WTC11 (cell line): ENCODE measurements at places on chromosomes 16 and 17. TPM values are rescaled to one million over a fixed set of nuclear protein-coding genes. Genes with fewer than 3 reads are reported as not detected.

GRCh38 chr16:13510425-13511151, 409.4 kb upstream of the ERCC4 start:
- DNase-seq = no peak
- H3K27ac ChIP-seq = no peak overlapping the region
- H3K36me3 ChIP-seq = peaks cover 20% of the 10 kb centered on the region
- peaks cover 6% of the 10 kb centered on the region for H3K4me1 ChIP-seq

DNA sequence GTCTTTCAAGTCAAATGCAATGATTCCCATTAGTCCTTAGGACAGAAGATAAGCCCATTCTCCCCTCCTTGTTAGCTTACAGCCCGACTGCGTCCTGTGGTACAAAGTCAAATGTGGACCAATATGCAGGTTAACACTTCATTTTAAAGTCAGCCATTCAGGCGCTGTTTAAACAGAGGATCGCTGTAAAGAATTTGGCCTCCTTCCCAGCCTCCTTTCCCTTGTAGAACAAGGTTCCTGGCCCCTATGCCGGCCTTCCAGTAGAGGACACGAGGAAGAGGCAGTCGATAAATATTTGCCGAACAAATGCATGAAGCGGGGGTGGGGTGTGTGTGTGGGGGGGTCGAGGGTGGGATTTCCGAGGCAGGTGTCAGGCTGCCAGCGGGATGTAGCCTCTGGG, 4.3 kb downstream of the SDK2 start:
- no peaks in the 10 kb centered on the region for H3K36me3 ChIP-seq
- no peak overlapping the region for H3K4me3 ChIP-seq
- H3K4me1 ChIP-seq = peaks cover 27% of the 10 kb centered on the region
- DNase-seq = no peak
- H3K27me3 ChIP-seq = peaks cover 33% of the 10 kb centered on the region
- H3K27ac ChIP-seq = no peak overlapping the region

CCL3 gene
- total RNA-seq = 0.44 to 0.72 TPM (median 0.55 TPM) in 3 replicates

SNAI3 gene
- total RNA-seq = 8.0 to 9.4 TPM (median 9.1 TPM) in 3 replicates

DNA sequence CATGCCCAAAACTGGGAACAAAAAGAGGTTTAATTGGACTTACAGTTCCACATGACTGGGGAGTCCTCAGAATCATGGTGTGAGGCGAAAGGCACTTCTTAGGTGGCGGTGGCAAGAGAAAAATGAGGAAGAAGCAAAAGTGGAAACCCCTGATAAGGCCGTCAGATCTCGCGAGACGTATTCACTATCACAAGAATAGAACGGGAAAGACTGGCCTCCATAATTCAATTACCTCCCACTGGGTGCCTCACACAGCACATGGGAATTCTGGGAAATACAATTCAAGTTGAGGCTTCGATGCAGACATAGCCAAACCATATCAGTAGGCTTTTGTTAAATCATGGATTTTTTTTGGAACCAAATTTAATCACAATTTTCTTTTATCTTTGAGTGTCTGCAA, 24.4 kb downstream of the RBL2 start:
- peak overlapping the region; percentile 1; the same call in 1 of the 2 replicates for H3K27ac ChIP-seq
- peaks cover 57% of the 10 kb centered on the region for H3K36me3 ChIP-seq
- H3K27me3 ChIP-seq = no peaks in the 10 kb centered on the region
- no peak for DNase-seq
- no peak overlapping the region for H3K4me3 ChIP-seq
- H3K4me1 ChIP-seq = no peaks in the 10 kb centered on the region; the same call in 1 of the 2 replicates

MT1A gene
- 0.94 to 2.8 TPM in 2 of 3 replicates, not detected in the other for total RNA-seq

- 0 out of 2 replicates have a peak within 1 kb of the TSS, but pooled peaks have one; percentile 45 for H3K27ac ChIP-seq
- no peaks in the 10 kb centered on the region for H3K36me3 ChIP-seq
- H3K27me3 ChIP-seq = no peaks in the 10 kb centered on the region
- 0 out of 2 replicates have a peak, but pooled peaks cover 2% of the 10 kb centered on the region for H3K4me1 ChIP-seq
- no peak for DNase-seq
- H3K4me3 ChIP-seq = no peak within 1 kb of the TSS
These were observed at the start of gene CBFA2T3 for GRCh38 chr16:88977018-88977811. Gene CBFA2T3, minus strand, starts transcription at chr16:88977207. Its CDS starts 400 bp downstream, at chr16:88976807.

DNA sequence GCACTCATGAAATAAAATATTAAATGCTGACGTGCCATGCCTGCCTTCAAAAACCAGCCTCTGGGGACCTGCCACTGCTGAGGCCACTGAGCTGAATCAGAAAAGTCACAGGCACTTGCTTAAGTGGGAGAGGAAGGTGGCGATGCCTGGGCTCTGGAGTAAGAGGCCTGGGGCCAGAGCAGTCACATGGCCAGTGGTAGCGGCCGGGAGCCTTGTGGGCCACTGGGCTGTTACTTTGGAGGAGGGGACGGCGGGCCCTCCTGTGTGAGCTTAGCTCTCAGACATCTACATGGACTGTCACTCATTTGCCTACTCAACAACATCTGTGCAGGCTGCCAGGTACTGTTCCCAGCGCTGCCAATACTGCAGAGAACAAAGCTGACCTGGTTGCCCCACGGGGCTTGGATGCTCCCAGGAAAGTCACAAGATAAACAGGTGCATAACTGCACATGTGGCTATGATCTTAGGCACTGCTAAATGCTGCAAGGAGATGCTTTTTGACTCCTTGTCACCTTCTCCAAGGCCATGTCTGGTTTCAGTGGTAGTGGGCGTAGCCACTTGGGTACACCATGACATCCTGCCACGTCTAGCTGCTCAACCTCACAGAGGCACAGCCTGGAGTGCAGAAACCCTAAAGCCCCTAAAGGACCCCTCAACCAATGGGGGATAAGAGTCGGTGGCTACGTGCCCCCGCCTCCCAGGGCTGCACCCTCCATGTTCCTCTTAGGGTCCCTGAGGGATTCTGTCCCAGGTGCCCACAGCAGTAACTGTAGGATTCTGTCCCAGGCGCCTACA, 11.6 kb downstream of the COTL1 start:
- no peaks in the 10 kb centered on the region for H3K27me3 ChIP-seq
- no peak for DNase-seq
- H3K4me3 ChIP-seq = no peak overlapping the region

GRCh38 chr17:71423871-71424546, 696.8 kb upstream of the SOX9 start:
- DNase-seq = no peak
- H3K4me1 ChIP-seq = peaks cover 19% of the 10 kb centered on the region
- no peak overlapping the region for H3K27ac ChIP-seq
- H3K36me3 ChIP-seq = peaks cover 28% of the 10 kb centered on the region

DNA sequence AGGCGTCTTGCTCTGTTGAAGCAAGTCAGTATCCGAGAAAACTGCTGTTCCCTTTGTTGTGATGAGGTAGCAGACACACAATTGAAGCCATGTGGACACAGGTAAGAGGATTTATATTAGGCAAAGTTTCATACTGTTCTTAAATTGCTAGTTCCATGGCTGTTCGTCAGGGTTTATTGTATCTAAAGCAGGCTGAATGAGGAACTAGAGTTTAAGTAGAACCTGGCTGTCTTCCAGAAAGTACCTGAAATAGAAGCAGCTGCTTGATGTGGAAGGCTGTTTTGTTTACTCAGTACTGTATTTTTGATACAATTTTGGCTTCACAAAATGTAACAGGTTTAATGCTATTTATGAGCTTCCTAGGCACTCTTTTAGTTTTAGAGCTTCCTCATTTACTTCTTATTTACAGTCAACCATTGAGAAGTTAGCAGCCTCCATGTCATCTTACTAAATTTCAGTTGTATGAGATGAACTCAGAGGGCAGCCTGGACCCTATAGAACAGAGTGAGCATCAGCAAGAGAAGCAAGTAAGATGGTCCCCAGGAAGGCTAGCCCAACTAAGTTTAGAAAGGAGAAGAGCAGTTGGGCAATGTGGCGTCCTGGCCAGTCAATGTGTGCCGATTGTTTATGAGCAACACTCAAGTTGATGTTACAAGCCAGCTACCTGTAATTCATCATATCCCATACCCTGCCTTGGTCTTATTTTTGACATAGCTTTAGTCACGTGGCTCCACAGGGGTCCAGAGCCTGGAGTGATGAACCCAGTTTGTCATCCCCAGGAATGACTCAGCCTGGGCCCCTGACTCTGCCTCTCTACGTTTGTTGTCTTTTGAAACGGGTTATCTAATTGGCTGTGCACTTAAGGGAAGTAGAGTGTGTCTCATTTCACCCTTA, 9.7 kb upstream of the ARL2BP start:
- no peaks in the 10 kb centered on the region for H3K27me3 ChIP-seq
- no peak for DNase-seq
- H3K36me3 ChIP-seq = peaks cover 58% of the 10 kb centered on the region
- no peaks in the 10 kb centered on the region for H3K4me1 ChIP-seq

SPATA22 gene
- not detected in 3 replicates for total RNA-seq

ITGAX gene
- 0.25 to 0.33 TPM (median 0.32 TPM) in 3 replicates for total RNA-seq

DNA sequence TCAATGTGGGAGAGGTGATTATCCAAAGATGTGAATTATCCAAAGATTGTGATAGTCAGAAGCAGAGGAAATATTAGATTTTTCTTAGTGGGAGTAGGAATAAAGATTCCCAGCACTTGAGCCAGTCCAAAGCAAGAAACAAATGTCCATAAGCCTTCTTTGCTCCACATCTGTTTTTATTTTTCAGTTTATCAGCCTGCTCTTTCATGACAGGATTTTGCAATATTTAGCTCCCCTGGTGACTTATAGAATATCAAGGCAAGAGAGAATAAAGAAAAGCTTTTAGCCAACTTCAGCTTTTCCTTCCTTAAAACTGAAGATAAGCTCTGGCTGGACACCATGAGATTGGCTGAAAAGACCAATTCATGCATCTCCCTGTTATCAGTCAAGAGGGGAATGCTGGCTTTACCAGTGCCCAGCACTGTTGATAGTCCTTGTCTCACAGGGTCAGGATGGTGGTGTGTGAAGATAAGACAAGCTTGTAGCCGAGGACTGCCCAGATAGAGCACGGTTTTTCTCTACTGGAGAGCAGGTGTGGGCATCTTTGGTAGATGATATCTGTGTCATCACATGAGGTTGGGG, 706.5 kb downstream of the KCNJ2 start:
- no peak for DNase-seq
- H3K4me3 ChIP-seq = no peak overlapping the region
- peaks cover 15% of the 10 kb centered on the region for H3K4me1 ChIP-seq
- no peaks in the 10 kb centered on the region; the same call in 1 of the 2 replicates for H3K27me3 ChIP-seq

DNA sequence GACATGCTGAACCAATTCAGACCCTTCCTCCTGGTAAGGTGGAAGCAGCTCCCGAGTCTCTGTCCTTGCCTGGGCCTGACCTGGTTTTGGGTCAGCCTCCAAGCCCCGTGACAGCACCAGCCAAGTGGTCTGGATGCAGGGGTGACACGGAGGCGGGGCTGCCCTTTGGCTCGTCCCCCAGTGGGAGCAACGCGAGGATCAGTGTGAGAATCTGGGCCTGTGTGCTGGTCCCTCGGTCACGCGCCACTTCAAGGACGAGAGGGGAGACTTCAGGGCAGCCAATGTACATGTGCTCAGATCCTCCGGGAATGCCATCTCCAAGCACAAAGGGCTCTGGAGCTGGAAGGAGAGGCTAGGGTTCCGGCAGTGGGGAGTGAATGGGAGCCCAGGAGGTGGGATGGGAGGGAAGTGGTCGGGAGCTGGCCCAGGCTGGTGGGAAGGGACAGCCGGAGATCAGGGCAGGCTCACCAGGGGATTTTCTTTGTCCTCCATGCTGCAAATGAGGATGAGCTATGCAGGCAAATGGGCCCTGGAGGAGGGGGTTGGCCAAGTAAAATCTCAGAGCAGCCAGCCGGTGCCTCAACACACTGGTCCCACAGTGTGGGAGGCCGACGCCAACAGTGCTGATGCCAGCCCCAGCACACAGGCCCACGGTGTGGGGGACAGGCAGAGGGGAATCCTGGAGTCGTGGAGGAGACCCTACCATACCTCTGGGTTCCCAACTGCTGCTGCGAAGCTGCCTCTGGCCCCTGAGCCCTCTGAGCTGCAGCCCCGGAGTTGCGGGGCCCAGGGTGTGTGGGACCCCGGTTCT, 4.2 kb upstream of the NDRG4 start:
- H3K36me3 ChIP-seq = no peaks in the 10 kb centered on the region
- peaks cover 16% of the 10 kb centered on the region for H3K4me1 ChIP-seq
- H3K27ac ChIP-seq = peak overlapping the region; percentile 72; the same call in 1 of the 2 replicates

GRCh38 chr17:61464843-61465180, 12.6 kb downstream of the TBX4 start:
- H3K4me3 ChIP-seq = no peak overlapping the region
- peaks cover 32% of the 10 kb centered on the region for H3K4me1 ChIP-seq
- peaks cover 100% of the 10 kb centered on the region for H3K27me3 ChIP-seq
- no peak for DNase-seq
- no peaks in the 10 kb centered on the region for H3K36me3 ChIP-seq

GRCh38 chr17:81930142-81931125, 2.9 kb upstream of the MAFG start:
- H3K4me1 ChIP-seq = peaks cover 10% of the 10 kb centered on the region
- H3K4me3 ChIP-seq = peak overlapping the region; percentile 14; the same call in 1 of the 2 replicates
- no peak for DNase-seq
- peaks cover 10% of the 10 kb centered on the region; the same call in 1 of the 2 replicates for H3K36me3 ChIP-seq
- peaks cover 3% of the 10 kb centered on the region; the same call in 1 of the 2 replicates for H3K27me3 ChIP-seq

DNA sequence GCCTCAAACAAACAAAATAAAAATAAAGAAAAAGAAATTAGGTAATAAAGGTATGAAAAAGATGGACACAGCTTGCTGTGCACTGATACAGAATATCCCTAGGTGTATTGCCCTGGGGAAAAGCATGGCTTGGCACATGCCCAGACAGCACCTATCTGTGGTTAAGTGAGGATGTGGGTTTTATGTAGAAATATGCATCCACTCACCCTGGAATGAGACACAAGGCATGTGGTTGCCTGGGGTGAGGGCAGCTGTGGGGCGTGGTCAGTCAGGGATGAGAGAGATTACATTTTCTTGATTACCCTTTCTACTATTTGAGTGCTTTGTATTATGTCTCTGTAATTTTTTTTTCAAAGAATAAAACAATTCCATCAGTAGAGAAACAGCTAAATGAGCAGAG, 6.9 kb downstream of the PLLP start:
- peaks cover 12% of the 10 kb centered on the region for H3K27me3 ChIP-seq
- H3K27ac ChIP-seq = no peak overlapping the region
- H3K4me1 ChIP-seq = peaks cover 16% of the 10 kb centered on the region
- no peaks in the 10 kb centered on the region for H3K36me3 ChIP-seq
- no peak for DNase-seq

- peaks cover 14% of the 10 kb centered on the region for H3K36me3 ChIP-seq
- peak within 1 kb of the TSS; percentile 96 for H3K4me3 ChIP-seq
- peaks cover 6% of the 10 kb centered on the region; the same call in 1 of the 2 replicates for H3K27me3 ChIP-seq
- peaks cover 67% of the 10 kb centered on the region for H3K4me1 ChIP-seq
- peak; percentile 74 for DNase-seq
These were observed at the start of gene HAS3 for GRCh38 chr16:69105501-69106361. Gene HAS3, plus strand, starts transcription at chr16:69105653. Its CDS starts 3,743 bp downstream, at chr16:69109396.

DNA sequence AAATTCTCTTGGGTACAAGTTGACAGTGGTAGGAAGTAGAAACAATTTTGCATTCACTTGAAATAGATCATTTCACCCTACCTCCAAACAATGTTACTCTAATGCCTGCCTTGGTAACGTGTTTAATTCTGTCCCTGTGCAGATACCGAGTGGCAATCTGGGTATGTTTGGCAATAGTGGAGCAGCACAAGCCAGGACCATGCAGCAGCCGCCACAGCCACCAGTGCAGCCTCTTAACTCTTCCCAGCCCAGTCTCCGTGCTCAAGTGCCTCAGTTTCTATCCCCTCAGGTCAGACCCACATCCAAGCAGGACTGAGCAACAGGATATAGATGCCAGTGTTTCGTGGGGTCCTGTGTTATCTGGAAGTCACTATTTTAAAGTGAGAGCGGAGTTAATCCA, 49.3 kb downstream of the TMC6 start:
- H3K4me1 ChIP-seq = no peaks in the 10 kb centered on the region
- H3K27ac ChIP-seq = no peak overlapping the region
- H3K36me3 ChIP-seq = peaks cover 72% of the 10 kb centered on the region
- no peak for DNase-seq

GRCh38 chr16:11685844-11686618, 17.8 kb downstream of the SNN start:
- H3K4me1 ChIP-seq = peaks cover 18% of the 10 kb centered on the region
- no peak overlapping the region for H3K27ac ChIP-seq
- H3K4me3 ChIP-seq = no peak overlapping the region
- H3K27me3 ChIP-seq = no peaks in the 10 kb centered on the region
- no peak for DNase-seq
- H3K36me3 ChIP-seq = peaks cover 23% of the 10 kb centered on the region
